K562 (cell line): ENCODE measurements at places on chromosomes 7 and 10.
A peak's percentile ranks its signal among the peaks of the same experiment; 100 is the strongest.

GRCh38 chr10:131899695-131900349, 986 bp upstream of the PPP2R2D start:
- DNase-seq = no peak

DNA sequence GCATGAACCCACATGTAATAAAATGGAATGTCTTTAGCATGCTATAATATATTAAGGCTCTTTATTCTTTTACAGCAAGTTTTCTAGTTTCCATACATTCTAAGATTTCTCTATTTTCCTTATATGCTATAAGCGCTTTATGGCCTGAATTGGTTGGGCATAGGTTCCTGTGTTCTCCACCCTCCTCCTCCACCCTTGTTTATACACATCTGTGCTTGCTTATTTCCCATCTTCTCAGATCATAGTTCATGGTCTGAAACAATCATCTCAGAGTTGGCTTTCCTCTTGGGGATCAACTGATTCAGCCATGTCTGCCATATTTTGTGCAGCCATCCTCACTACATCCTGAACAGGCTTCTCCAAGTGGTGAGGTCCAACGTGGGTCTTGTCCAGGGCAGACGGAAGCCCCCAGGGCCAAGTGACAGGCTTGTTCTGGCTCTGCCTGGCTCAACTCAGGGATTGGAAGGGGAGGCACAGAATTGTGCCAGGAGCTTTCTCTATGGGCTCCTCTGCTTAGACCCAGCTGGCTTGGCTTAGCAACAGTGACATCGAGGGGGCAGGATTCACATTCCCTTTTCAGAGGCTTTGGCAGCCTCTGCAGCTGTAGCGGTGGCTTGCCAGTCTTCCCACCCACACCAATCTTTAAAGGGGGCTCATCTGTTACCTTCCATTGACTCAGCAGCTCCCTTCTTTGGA, 327.3 kb downstream of the PTEN start:
- DNase-seq = no peak

DNA sequence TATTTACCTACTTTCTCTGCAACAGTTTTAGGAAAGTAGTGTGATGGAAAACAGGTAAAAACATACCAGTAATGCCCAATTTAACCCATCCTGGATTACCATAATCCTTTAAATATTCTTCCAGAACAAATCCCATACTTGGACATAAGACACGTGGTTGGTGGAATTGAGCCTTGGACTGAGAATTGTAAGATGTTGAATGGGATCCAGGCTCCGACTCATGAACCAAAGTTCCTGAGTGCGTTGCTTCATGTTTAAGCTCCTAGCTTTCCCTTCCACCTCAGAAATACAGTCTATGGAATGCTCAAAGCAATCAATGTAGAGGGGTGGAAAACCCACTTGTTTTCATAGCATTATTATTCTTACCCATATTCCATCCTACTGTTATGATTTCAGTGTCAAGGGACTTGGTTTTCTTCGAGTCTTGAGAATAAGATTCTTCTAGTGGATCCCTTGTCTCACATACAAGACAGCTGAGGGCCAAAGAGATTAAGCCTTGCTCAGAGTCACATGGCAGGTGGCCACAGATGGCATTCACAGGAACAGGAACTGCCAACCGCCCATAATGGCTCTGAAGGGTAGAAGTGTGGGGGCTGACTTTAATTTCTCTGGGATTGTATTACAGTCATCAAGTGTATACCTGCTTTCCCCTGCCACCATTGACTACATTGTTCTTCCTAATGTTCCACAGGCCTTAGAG, 171.2 kb downstream of the GFRA1 start:
- DNase-seq = no peak

DNA sequence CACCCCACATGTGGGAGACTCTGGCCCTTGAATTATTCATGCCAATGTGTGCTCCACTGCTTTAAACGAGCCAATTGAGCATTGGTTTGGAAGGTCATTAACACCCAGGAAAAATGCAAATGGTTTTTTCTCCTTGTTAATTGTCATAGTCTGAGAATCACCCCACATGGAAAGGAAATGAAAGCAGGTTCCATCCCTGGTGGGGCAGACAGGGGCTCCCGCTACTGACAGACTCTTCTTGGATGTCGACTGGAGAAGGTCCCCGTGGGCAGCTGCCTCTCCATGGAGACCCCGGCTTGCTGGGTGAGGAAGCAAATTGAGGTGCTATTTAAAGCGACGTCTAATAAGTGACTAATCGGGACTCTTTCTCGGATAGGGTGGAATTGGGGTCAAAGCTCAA, 32.0 kb upstream of the EN2 start:
- no peak for DNase-seq

DNA sequence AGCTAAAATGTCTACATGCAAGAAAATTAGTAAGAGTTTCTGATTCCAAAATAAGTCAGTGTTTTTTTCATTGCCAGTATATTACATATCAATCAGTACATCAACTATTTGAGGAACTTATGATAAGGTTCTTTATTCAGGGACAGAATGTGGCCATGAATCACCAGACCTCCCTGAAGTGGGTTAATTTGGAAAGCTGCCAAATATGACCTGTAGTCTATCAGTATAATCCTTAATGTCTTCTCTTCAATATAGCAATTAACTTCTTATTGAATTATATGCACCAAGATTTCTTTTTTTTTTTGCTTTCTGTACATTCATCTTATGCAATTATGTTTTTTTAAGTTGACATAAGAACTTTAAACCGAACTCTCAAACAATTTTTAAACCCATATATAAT, 714.5 kb upstream of the POT1 start:
- DNase-seq = no peak

DNA sequence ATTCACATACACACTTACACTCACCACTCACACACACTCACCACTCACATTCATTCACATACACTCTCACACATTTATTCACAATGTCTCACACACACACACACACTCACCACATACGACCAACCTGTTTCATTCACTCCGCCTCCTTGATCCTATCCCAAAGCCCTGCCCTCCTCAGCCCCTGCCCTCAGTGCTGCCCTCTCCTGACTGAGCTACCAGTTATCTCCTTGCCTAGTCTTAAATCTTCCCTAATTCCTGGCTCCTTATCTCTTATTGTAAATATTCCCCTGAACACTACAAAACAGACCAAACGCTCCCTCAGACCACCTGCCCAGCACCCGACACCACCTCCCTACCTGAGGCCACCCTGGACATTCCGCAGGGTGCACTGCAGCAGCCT, 26.1 kb upstream of the C10orf120 start:
- no peak for DNase-seq

DNA sequence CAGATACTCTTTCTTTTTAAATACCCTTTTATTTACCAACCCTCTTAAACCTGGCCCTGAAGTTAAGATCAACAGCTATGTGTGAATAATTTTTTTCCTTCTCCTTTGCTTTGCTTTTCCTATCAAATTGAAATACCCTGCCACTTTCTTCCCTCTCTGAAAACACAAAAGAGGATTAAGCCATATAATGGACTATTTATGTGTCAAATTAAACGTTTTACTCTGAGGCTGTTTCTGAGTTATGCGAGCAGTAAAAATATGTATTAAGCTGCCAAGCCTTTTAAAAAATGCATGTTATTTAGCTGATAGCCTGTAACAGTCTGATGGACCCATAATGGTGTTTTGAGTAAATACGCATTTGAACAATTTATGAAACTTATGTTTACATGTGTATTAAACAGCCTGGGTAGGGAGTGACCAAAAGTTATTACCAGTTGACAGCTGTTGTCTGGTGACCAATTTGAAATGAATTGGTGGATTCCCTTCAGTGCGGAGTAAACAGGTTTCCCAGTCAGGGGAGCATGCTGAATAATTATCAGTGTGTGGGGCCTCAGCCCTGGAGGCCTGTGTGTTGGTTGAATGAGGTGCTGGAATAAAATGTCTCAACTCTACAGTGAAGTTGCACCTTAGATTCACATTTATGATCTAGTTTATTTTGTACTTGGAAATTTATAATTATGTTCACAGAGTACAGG, 89.6 kb downstream of the AUTS2 start:
- no peak for DNase-seq

DNA sequence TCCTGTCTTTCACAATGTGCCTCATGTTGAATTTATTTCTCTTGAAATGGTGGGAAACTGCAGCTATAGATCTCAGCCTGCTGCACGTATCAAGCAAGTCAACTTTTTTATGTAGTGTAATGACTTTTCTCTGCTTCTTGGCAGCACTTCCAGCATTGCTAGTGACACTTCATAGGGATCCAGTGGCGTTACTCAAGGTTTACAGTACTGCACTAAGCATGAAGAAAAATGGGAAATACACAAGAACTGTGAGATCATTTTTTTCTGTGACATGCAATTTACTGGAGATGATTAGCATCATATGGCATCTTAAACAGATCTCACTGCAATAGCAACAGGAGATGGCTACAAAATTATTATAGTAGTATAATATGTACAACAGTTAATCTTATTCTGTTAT, 90.9 kb downstream of the POLR1F start:
- DNase-seq = no peak

DNA sequence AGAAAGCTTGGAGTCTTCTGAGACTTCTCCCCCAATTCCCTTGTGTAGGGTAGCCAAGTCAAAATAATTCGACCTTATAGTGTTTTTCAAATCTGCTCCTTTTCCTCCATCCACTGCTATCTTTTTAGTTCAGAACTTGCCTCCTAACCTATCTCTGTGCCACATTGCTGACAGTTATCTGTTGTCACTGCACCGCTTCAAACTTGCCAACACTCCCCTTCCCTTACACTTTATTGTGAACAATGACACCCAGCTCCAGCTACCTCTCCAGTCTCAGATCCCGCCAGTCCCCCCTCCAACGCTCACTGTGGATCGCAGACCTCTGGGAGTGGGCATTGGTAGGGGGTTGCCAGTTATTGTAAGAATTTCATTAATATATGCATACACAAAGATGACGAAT, 16.3 kb upstream of the HPS1 start:
- peak; percentile 73 for DNase-seq

- DNase-seq = no peak
These were observed 10.2 kb upstream of the PPP1R3C start for GRCh38 chr10:91642831-91643692.

- DNase-seq = no peak
These were observed 5.1 kb downstream of the SGMS1 start for GRCh38 chr10:50618624-50619023.

GRCh38 chr7:10355816-10356215, 617.9 kb upstream of the PHF14 start:
- DNase-seq = no peak

DNA sequence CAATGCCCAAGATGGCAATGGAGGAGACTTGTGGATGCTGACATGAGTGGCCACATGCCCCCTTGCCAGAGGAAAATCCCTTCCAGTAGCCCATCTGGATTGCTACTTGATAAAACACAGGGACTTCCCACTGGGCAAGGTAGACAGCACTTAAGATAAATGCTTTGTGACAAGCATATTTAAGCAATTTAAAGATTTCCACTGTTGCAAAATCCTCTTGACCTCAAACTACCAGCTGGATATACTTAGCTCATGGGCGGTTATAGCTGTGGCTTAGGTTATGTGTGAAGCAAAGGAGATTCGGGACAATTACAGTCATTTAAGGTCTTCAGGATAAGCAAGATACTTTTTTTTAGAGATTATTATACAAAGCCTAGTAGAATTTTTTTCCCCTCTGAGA, 238.1 kb downstream of the BMPER start:
- no peak for DNase-seq

- no peak for DNase-seq
These were observed 97.8 kb downstream of the GRM8 start for GRCh38 chr7:127154958-127155357.

GRCh38 chr10:77637532-77638320, at the start of gene KCNMA1:
TSS of gene KCNMA1 (minus strand) at chr10:77637808.
- DNase-seq = no peak

DNA sequence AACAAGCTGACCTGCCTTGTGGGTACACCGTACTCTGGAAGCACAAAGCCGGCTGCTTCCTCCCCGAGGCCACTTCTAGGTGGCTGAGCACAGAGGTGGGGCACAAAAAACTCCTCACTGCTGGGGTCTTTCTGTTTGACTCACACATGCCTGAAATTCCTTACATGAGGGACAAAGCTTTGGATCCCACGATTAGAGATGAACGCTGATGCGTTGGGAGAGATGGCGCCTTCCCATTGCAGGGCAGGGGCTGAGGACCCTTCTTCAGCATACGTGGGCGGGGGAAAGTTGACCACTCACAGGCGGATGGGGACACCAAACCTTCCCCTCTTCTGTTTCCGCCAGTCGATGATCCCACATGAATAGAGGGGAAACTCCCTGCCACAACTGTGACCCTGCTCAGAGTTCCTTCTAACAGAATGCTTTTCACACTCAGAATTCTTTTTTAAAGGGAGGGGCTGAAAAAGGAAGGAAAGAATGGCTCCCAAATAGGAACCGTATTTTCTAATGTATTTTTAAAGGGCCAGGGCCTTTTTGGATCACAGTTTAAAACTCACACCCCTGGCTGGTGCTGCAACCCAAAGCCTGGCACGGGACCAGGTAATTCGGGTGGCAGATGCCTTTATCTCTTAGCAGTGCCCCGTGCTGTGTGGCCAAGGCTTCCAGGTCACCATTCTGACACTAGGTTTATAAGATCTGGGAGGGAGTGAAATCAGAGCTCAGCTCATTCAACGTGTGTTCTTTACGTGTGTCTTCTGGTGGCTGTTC, 134.0 kb downstream of the PRKAG2 start:
- no peak for DNase-seq

GRCh38 chr10:95761939-95762492, 6.1 kb downstream of the ENTPD1 start:
- no peak for DNase-seq

DNA sequence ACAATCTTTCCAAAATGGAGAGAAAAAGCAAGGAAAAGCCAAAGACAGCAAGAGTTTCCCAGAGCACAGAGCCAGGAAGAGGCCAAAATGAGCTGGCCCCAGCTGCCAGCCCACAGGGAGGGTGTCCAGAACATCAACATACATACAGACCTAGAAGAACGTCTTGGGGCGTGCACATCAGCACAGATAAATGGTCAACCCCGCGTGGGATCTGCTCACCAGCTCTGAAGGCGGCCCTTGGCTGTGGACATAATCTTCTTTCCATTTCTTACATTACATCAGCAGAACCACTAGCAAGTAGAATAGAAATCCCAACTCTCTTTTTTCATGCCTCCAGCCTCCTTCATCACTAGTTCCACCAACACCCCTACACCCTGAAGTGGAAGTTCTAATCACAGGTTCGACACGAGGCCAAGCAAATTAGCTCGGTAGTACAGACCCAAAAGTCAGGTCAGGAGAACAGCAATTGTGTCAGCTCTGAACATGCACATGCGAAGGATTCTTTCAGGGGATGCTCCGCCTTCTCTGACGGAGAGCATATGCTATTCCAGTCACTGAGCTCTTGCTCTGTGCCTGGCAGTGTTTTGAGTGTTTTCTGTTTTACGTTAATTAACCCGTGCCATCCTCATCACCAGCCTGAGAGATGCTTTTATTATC, 16.4 kb downstream of the SH3PXD2A start:
- no peak for DNase-seq

- no peak for DNase-seq
These were observed 74.4 kb upstream of the STK17A start for GRCh38 chr7:43508461-43508860.
